NCI-H1105 (cell line): ENCODE measurements at places on chromosomes 1 and 21.
A peak's percentile ranks its signal among the peaks of the same experiment; 100 is the strongest.

DNA sequence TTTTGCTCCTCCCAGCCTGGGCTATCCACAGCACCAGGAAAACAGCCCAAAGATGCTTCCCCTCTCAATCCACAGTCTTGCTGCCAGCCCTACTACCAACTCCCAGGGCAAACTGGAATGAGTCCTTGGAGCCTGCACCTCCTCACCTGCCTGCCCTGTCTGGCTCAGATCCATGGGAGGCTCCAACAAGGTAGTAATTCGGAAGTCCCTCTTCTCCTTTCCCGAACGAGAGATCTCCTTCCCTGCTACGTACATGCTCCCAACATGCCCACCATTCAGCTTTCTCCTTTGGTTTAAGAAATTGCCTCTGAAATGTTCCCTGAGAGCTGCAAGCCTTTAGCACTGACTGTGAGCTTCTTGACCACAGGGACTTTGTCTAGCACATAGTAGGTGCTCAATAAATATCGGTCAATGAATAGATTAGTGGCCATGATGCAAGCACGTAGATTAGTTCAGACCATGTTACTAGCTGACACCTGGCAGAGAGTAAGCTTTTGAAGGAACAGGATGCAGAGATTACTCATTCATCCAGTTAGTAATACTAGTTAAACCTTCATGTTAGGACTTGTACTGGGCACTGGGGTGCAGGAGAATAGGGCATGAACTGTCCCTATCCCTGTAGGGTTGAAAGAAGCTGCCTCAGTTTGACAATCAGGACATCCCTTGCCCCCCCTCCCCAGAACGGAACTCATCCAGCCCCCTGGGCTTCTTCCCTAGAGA, 80.1 kb downstream of the DISP3 start:
- DNase-seq = no peak

DNA sequence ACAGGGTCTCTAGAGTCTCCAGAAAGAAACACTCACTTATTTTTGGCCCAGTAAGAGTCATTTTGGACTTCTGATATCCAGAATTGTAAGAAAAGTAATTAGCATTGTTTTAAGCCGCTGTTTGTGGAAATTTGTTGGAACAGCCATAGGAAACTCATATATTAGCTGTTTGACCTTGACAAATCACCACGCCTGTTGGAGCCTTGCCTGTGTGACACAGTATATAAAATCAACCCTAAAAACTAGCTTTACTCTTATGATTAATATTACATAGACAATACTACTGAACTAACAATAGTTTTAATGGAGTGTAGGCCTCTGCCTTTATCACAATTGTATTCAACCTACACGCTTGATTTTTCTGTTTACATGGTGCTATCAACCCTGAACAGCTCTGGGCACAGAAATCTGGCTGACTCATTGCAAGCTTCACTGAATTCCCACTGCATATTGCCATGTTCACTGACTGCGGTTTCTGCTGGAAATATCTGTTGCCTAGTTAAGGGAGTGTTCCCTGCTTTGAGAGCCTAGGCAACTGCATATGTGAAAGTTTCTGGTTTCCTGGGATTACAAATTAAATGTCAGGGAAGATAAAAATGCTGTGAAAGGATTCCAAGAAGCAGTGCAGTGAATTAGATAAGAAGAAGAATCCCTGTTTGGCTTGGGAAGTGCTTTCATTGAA, 419.5 kb upstream of the DEPDC1 start:
- DNase-seq = no peak

DNA sequence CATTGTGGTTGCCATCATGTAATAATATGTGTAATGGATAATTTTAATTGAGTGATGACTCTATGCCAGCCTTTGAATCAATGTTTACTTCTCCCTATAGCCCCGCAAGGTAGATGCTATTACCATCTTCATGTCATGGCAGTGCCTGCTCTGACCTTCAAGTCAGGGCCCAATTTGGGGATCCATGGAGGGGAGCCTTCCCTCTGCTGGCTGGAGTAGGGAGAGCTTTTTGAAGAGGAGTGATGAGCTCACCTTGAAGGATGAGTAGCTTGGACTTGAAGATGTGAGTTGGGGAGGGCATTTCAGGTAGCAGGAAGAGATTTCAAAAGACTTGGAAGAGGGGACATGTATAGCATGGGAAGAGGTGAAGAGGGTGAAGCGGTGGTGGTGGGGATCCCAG, 189.2 kb downstream of the FOXD2 start:
- DNase-seq = no peak

- DNase-seq = no peak
These were observed 15.1 kb upstream of the FYB2 start for GRCh38 chr1:56834137-56834900.

GRCh38 chr21:42929969-42930368, 4.5 kb upstream of the ERVH48-1 start:
- DNase-seq = no peak

- no peak for DNase-seq
These were observed 26.6 kb downstream of the IL6R start for GRCh38 chr1:154431586-154432373.

- DNase-seq = no peak
These were observed 43.2 kb downstream of the LUZP1 start for GRCh38 chr1:23125489-23125888.

GRCh38 chr1:20124456-20125057, 5.2 kb upstream of the PLA2G2D start:
- DNase-seq = no peak

DNA sequence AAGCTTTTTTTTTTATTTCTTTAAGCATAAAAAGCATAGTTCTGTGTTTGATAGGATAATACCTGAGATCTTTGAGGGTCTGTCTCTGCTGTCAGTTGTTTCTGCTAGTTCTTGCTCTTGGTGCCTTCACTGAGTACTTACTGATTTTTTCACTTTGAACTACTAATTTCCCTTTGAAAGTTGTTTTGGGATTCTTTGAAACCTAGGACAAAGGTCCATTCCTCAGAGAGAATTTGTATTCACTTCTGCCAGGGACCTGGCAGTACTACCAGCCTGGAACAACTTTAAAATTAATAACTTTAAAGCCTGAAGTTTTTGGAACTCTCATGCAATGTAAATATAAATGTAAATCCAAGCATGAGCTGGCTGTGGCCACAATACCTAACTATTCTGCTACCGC, 190.1 kb downstream of the TM2D1 start:
- no peak for DNase-seq

DNA sequence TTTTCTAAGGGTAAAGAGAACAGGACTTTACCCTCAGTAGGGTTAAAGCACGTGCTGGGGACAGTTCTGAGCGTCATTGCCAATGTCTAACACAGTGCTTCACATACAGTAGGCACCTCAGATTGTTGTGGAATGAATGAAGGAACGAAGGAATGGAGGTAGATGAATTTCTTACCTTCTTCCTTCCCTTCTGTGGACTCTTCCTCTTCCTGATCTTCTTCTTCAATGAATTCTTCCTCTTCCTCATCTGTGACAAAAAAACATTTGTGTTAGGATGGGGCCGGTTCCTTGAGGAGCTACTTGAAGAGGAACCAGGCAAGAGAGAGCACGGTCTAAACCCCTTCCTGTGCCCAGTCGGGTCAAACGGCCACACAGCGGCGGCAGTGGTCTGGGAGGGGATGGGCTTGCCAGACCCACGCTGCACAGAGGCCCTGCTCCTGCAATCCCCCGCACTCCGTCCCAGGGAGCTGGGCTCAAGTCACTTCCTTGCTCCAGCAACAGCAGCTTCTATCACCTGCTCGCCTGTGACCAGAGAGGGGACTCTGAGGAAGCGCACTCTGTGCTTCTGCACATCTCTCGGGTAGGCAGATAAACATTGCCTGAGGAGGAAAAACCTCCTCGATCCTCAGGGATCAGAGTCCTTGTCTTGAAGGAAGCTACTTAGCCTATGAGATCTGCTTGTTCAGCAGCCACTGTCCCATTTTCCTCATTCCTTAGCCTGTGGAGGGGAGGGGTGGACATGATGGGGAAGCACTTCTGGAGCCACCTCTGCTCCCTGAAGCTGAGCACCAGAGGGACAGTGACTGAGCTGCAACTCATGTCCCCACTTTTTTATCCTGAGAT, 8.0 kb upstream of the SLC30A2 start:
- no peak for DNase-seq

DNA sequence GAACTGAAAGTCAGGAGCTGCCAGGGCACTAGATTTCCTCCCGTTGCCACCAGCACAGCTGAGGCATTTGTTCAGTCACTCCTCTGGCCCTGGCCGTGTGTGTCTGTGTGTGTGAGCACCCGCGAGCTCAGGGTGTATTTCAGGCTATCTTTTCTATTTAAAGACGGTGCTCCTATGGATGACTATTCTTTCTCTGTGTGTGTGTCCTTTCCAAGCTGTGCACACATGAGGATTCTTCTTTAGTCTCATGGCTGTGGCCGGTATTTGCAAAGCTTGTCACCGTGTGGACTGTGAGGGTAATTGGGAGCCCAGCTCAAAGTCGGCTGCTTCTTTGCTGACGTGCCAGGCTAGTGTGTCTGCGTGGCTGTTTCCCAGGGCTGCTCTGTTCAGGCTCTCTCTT, 3.0 kb upstream of the KCND3 start:
- DNase-seq = no peak

GRCh38 chr1:15243275-15244043, 3.6 kb upstream of the FHAD1 start:
- DNase-seq = no peak

DNA sequence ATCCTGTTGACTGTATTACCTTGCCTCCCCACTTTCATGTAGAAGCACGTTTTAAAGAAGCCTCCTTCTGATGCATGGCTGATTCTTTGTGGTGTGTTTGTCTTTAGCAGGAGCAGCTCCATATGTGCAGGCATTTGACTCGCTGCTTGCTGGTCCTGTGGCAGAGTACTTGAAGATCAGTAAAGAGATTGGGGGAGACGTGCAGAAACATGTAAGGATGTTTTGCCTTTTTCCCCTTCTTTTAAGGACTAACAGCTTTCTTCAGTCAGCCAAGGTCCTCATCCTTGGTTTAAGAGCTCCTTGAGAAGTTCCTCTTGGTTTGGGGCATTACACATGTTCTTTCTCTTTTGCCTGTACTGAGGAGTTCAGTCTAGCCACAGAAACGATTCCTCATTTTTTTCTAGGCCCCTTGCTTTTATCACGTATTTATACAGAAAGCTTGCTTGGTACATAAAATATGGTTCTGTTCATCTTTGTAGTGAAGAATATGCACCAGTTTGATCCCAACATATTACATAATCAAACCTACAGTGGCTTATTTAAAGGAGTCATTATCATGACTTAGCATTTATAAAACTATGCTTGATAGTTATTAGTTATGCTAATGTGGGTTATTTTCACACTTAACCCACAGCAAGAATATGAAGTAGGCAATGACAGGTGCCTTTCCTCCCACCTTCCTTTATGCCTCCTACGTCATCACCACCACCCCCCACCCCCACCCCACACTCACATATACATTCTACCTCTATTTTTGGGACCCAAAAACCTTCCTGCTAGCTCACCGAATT, 19.6 kb downstream of the CAP1 start:
- no peak for DNase-seq

DNA sequence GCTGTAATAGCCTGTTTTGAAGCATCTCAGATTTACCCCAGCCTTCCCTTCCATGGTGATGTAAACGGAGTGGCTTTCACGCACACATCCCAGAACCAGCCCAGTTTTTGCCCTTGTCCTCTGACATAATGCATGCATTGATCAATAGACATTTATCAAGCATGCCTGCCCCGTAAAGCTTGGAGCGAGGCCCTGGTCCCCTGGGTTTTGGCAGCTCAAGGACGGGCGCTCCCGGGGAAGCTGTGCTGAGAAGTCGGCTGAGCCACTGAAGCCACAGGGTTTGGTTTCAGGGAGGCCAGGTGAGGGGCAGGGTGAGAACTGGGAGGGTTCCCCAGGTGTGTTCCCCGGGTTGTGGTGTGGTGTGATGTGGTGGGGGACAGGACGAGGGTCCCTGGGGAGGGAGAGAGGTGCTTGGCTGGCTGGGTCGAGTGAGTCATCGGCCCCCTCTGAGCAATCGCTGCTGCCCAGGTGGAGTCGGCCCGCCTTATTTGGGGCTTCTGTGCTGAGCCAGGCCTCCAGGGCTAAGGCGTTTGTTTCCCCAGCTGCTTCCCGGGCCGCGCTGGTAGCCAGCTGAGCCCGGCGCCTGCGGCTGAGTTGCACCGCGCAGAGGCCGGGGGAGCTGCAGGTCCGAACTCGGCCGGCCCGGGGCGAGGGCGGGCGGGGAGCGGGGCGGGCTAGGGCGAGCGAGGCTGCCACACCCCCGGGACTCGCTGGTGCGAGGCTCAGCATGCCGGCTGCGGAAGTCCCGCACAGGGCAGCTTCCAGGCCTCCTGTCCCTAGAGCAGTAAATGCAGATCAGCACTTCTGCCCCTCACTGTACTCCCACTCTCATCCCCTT, 23.6 kb downstream of the ATP2B4 start:
- no peak for DNase-seq

GRCh38 chr1:156676820-156677615, at the start of gene NES:
NES (minus strand) TSS chr1:156677407; CDS start chr1:156677264, 143 bp downstream.
- peak; percentile 30 for DNase-seq

GRCh38 chr1:235784950-235785349, 81.8 kb downstream of the LYST start:
- DNase-seq = no peak

GRCh38 chr1:54955359-54955758, 25.1 kb upstream of the TMEM61 start:
- no peak for DNase-seq

- no peak for DNase-seq
These were observed 48.0 kb upstream of the ITPKB start for GRCh38 chr1:226787071-226787470.

- no peak for DNase-seq
These were observed 23.4 kb downstream of the CACNA1E start for GRCh38 chr1:181506563-181507353.

DNA sequence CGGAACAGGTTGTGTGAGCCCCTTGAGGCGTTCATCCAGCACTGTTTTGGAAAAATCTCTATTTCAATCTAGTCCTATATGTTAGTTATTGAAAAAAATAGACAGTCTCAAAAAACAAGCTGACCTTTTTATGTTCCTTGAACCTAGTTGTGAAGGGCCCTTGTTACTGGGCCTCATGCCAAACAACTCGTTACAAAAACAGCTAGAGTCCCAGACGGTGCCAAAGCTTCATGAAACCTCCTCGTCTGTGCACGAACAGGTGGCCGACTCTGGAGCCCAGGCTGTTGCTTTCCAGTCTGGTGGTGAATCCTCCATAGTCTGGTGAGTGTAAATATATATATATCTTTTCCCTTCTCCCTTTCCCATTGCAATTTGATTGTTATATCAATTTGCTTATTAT, at the start of gene CHIA:
Gene CHIA, plus strand, starts transcription at position 222 of the 400 bp plus-strand sequence. CDS start 19,617 bp downstream, outside the sequence.
- peak; percentile 96 for DNase-seq

DNA sequence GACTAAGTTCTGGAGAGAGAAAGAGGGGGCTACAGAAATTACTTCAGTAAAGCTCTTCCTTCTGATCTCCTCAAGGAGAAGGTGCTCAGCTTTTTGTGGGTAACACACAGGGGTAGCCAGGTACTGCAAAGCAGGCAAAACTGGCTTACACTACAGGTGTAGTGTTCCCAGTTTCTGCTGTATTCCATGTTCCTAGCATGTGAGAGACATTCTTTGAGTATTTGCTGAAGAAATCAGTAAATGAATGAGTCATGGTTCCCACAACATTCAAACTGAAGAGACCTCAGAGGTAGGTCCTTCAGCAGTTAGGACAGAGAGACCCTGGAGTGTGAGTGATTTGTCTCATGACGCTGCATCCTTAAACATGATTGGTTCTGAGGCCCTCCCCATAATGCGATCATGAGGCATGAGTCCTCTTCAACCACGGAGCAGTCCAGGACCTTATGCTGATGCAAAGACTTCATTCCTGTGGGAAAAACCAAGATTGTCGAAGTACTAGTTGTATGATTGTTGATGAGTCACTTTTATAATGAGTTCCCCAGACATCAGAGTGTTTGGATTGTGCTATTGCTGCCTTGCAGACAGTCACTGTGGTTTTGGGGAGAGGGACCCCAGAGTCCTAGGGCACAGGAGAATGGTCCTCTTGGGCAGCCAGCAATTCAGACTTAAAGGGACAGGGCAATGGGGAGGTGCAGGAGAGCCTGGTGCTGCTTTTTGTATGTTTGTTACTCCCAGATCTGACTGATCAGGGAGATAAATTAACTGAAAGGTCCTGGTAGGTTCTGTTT, 2.7 kb upstream of the OR10J4 start:
- no peak for DNase-seq
